ENCODE measurements at places on chromosomes 11 and 22. TPM values are rescaled to one million over a fixed set of nuclear protein-coding genes. Genes with fewer than 3 reads are reported as not detected.

The GGTLC3 gene
- not detected for total RNA-seq

The MRE11 gene
- 14.1 TPM for total RNA-seq

The MRGPRE gene
- total RNA-seq = not detected

- DNase-seq = no peak
These were observed 61.1 kb downstream of the KIAA1671 start for GRCh38 chr22:25013607-25014006.

- DNase-seq = no peak
These were observed 1.3 kb upstream of the SBF2 start for GRCh38 chr11:10295064-10295901.

Measured in mesenteric fat pad (tissue), 1 donor.